ENCODE measurements at places on chromosomes 5 and 9.
A peak's percentile ranks its signal among the peaks of the same experiment; 100 is the strongest.

GRCh38 chr5:130975299-130975698 lies 189.8 kb downstream of the HINT1 start:
- DNase-seq, result no peak

DNA sequence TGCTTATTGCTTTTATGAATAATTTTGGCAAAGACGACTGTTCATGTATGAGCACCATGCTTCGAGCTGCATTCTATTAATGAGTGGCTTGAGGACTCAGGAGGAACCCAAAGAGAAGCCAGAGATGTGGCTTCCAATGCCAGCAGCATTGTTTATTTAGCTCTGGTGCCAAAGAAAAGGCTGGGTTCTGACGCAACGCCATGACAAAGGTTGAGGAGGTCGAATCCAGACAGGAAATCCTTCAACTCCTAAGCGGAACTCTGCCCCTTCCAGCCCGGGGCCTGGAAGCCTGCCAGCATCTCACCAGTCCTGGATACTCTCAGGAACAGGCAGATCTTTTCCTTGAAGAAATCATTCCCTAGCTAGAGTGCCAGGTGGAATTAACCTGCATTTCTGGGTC lies 104.4 kb downstream of the ARHGAP26 start:
- no peak for DNase-seq

DNA sequence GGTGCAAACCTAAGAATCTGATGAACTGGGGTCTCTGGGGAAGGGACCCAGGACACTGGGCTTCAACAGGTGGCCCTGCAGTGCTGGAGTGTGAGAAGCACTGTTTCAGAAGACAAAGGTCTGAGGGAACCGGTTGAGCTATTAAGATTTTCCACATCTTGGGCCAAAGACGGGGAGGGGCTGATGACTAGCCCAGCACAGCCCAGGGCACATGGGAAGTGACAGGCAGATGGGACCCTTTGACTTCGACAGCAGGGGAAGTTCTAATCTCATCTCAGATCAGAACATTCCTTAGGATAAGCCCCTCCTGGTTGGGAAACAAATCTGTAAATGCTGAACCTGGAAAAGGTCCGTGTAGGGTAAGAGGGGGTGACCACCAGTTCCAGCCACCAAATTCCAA lies 67.4 kb downstream of the RAPGEF1 start:
- DNase-seq, result no peak

DNA sequence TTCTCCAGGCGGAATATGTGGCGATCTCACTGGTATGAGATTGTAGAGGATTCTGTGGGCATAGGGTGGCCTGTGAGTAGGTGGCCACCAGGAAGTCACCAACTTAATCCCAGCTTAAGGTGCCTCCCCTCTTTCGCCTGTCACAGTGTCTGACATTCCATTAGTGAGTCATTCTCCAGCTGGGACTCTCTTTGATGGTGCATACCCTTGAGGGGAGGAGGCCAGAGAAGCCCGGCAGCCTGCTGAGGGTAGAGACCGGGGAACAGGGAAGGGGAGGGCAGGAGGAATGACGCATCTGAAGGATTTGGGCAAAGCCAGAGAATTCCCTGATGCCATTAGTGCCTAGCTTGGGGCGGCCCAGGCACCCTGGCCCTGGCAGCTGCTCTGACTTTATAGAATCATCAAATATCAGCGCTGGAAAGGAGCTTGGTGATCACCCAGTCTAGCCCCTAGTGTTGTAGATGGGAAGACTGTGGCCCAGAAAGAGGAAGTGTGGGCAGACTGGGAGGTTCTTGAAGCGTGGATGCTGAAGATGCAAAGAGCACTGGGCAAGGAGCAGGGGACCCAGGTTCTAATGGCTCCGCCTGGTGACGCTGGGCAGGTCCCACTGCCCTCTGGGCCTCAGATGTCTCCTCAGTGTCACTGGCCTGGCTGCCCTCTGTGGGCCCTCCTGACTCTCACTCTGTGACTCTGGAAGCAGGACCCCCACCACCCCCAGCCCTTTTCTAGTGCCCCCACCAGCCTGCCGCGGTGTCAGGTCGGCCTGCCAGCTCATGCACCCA lies 41.4 kb downstream of the DAB2IP start:
- DNase-seq, result no peak

DNA sequence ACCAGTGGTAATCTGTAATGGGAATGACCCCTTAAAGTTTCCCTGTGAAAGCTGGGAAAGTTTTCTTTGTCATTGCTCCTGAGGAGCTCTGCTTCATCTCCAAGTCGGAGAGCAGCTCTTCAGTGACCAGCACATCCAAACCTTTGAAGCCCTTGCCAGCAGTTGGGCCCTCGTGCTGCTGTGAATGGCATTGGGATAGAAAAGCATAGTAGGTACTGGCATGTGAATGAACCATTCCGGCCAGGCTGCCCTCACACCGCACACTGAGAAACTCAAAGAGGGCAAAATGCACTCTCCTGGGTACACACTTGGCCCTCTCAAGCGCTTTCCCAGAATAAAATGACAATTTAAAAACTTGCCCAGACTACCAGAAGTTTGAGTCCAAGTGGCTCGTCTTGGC lies 1135.0 kb upstream of the WWC1 start:
- no peak for DNase-seq

DNA sequence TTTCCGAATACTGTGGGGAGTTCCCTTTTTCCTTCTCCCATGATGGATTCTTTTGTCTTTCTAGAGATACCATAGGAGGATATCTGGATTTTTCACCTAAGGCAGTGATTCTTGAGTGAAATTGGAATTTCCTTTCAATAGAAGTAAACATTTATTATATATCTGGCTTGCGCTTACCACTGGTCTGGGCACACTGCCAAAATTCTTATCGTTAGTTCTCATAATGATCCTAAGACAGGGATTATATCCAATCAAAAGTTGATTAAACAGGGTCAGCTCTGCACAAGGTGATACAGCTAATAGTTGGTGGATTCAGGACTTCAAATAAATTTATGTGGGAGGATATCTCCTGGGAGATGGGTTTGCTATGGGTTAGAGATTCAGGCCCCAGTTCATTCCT lies 9.6 kb downstream of the TLE4 start:
- DNase-seq, result no peak

DNA sequence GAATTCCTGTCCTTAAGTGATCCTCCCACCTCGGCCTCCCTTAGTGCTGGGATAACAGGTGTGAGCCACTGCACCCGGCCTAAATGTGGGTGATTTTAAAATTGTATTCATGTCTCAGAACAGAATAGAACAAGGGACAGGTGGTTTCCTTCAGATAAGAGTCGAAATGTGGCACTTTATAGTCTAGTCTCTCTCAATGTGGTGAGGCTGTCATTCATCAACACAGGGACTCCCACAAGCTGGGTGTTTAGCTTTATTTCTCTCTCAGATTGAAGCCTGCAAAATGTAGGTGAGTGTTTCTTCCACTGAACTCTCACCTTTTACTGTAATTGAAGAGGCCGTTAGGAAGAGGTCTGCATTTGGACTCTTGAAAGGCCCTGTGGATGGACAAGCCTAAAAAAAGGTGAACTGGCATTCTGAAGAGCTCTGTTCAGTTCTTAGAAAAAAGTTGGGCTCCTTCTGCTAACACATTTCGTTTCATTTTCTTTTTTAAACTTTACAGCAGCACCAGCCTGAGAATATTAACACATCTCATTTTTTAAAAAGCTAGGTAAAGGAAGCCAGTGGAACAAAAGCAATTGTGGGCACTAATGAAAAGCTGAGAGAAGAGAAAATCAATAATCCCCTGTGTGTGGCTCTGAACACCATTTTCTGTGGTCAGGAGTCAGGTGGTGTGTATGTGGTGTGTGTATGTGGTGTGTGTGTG lies 126.2 kb upstream of the SLC28A3 start:
- no peak for DNase-seq

- no peak for DNase-seq
Measured at GRCh38 chr5:106827061-106827460, 843.7 kb downstream of the EFNA5 start.

GRCh38 chr9:93127395-93127911 lies 6.6 kb downstream of the NINJ1 start:
- no peak for DNase-seq

GRCh38 chr5:35651002-35651756 lies 33.5 kb downstream of the SPEF2 start:
- peak; percentile 38 for DNase-seq

DNA sequence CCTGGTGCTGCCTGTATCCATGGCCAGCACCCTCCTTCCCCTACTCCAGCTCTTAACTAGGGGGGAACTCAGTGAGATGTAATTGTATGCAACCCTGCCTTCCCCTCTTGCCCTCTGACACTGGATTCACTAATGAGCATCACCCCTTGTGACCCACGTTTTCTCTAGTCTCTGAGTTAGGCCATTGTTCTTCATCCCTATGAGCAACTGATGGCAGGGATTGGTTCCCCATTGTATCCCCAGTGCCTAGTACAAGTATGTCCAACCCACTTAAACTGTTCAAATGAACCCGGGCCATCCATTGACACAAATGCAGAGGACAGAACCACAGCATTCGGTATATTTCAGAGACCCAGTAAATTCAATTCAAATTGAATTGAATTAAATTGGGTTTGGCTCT lies 77.6 kb upstream of the ASTN2 start:
- DNase-seq, result no peak

- DNase-seq, result no peak
Measured at GRCh38 chr9:113176803-113177202, 26.0 kb downstream of the SLC31A2 start.

- no peak for DNase-seq
Measured at GRCh38 chr9:126609191-126609590, 4.5 kb upstream of the LMX1B start.

DNA sequence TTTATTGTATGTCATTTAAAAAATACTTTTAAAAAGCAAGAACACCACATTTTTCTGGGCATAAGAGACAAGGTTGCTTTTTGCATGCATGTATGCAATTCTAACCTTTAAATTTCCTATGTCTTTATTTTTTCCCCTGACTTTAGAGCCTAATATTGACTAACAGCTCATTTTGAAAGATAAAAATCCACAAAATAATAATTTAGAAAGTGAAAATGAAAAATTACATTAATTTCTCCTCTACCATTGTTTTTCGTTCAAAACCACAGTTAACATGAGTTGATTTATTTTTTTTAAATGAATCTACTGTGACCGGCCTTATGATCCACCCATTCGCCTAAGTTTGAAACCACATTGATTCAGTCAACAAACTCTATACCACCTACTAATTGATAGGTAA lies 137.5 kb upstream of the CDKN2B start:
- DNase-seq, result no peak

- no peak for DNase-seq
Measured at GRCh38 chr5:72265032-72265877, 54.8 kb downstream of the MRPS27 start.

DNA sequence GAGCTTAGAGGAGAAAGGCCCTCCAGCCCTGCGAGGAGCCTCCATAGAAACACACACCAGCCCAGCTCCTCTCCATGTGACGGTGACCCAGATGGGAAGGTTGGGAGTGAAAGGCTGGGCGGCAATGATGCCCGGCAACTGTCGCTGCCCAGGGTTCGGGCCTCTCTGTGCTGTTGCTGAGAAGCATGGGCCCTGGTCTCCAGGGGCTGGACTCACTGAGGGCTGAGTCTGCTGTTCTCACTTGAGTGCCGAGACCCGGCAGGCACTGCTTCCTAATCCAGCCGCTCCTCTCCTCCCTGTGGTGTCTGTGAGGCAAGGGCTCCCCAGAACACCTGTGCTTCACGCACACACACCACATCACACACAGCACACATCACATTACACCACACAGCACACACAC lies 493.6 kb downstream of the GADD45G start:
- no peak for DNase-seq

DNA sequence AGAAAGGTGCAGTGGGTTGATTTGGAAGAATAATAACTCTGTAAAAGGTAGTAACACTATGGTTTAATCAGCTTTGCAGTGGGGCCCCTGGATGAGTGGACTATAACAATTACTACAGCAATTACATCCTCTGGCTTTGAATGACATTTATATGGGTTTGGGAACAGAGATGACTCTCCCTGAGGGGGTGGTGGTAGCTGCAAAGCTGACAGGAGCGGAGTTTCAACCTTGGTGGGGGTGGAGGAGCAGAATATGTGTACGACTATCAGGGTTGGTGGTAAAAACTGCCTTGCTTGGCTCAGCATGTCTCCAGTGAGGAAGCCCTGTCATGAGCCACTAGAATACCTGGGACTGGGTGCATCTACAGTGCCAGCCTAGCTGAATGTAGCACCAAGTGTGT lies 28.3 kb upstream of the NR3C1 start:
- no peak for DNase-seq

- peak; percentile 11 for DNase-seq
Measured at GRCh38 chr9:96061293-96061987, 185.9 kb downstream of the ERCC6L2 start.

- no peak for DNase-seq
Measured at GRCh38 chr5:1672396-1672795, 127.2 kb downstream of the MRPL36 start.

- DNase-seq, result no peak
Measured at GRCh38 chr5:156239800-156240199, 87.2 kb upstream of the SGCD start.

- no peak for DNase-seq
Measured at GRCh38 chr5:145471026-145471425, 364.1 kb downstream of the PRELID2 start.

GRCh38 chr9:129665814-129666520 lies 520 bp downstream of the PRRX2 start:
- no peak for DNase-seq

- DNase-seq, result no peak
Measured at GRCh38 chr5:158155067-158155466, 296.1 kb upstream of the CLINT1 start.

DNA sequence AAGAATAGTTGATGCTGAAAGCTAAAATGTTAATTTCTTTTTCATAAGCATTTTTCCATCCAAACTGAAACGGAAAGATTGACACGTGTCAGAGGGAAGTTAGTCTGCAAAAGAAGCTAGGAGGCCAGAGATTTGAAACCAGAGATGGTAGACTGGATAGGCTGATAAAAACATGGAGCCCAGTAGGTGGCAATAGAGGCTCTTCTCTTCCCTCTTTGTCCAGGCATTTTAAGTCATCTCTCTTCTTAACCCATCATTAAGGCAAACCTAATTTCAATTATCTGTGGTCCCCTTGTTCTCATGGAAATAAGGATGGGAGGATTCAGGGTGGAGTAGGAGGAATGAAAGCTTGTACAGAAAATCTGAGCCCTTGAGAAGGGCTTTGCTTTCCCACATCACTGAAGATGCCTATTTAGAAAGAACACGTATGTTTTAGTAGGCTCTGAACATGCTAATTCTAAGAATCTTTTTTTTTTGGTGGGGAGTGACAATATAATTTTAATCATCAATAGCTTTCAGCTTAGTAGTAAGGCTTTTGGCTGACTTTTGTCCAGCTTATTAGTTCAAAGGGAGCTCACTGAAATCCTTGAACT lies 66.6 kb downstream of the ZNF474 start:
- no peak for DNase-seq

GRCh38 chr5:82356021-82356420 lies 77.9 kb upstream of the RPS23 start:
- DNase-seq, result no peak

GRCh38 chr9:94692601-94693000 lies 33.9 kb upstream of the AOPEP start:
- DNase-seq, result no peak

Measured in activated T-helper 1 cell treated with Interleukin-2 at 50 U/mL for 16 hours (primary cell).